M059J (cell line): ENCODE measurements at places on chromosomes 1 and 21. TPM values are rescaled to one million over a fixed set of nuclear protein-coding genes. Genes with fewer than 3 reads are reported as not detected.

GRCh38 chr1:159851407-159851806 is 11.1 kb downstream of the VSIG8 start:
- no peak for DNase-seq

GRCh38 chr21:16912075-16912474 is 600.8 kb upstream of the CXADR start:
- DNase-seq, result peak; percentile 69

The PRRC2C gene
- total RNA-seq, result 39.1 and 55.9 TPM in 2 replicates

The RPF1 gene
- 80.6 and 89.7 TPM in 2 replicates for total RNA-seq

DNA sequence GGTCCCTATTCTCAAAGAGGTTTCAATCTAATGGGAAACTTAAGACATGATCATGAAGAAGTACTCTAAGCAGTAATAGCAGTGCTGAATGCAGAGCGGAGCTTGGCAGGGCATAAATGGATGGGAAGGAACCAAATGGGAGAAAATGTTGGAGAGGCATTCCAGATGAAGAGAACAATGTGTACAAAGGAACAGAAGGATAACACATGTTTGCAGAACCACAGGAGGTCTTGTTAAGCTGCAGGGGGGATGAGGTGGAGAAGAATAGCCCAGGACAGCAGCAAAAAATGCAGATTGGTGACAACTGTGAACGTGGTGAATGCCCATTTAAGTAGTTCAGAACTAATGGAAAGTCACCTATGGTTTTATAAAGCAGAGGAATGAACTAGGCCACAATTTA is 99.1 kb downstream of the ASTN1 start:
- DNase-seq, result no peak

DNA sequence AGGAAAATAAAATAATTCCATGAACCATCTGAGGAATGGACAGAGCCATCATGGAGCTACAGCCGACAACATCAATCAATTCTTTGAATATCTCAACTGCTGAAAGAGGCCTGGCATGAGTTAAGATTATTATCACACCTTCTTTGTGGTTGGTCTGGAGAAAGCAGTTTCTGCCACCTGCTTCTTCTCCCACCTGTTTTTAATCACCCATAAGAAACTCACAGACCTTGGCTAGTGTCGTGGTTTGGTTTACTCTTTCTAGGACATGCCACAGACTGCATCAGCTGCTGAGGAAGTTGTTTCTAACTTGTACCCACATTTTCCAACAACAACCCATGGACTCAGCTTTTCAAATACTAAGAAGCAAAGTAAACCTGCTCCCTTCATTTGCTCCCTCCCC is 65.6 kb downstream of the NTPCR start:
- DNase-seq, result no peak

The ARHGEF16 gene
- total RNA-seq, result 0.59 and 3.0 TPM in 2 replicates

- DNase-seq, result peak; percentile 77
Observed at GRCh38 chr21:37365517-37366481, 774 bp upstream of the DYRK1A start.

DNA sequence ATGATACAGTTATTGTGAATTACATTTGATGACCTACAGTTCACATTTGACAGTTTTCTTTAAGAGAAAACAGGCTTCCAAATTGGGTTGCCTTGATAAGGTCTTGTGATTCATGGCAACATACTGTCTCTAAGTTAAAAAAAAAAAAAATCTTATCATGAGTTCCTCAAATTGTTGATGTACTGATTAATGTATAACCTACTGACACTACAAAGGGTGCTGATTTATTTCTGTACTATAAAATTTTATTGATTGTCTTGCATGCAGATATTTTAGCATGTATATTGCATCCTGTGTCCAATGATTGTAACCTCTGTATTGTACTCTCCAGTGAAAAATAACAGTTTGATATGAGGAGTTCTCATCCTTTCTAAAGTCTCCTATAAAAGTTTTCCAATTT is 197.3 kb upstream of the IVNS1ABP start:
- DNase-seq, result no peak

DNA sequence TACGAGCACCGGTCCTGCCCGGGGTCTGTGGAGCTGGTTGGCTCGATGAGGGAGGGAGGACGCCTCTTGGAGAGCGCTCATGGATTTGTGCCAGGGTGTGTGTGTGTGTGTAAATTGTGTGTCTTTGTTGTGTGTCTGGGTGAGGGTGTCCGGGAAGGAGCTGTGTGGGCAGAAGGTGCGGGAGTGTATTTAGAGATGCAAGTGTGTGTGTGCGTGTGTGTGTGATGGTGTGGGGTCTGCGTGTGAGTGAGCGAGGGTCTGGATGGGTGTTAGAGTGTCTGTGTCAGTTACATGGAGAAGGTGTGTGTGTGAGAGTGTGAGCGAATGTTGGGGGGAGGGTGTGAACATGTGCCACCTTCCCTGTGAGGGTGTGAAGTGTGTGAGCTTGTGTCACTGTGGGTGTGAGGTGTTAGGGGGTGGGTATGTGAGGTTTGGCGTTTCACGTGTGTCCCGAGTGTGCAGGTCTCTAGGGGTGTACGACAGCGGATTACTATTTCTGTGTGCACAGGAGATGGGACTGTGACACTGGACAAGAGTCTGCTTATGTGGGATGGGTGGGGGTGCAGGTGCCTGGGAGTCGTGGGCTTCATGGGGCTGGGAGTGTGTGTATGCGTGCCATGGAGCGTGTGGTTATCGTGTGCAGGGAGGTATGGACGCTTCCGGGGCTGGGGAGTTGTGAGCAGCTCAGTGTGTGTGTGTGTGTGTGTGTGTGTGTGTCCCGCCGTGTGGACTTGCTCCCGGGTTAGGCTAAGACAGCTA is 880 bp downstream of the IGSF21 start:
- no peak for DNase-seq

The CRYAA gene
- not detected in 2 replicates for total RNA-seq

DNA sequence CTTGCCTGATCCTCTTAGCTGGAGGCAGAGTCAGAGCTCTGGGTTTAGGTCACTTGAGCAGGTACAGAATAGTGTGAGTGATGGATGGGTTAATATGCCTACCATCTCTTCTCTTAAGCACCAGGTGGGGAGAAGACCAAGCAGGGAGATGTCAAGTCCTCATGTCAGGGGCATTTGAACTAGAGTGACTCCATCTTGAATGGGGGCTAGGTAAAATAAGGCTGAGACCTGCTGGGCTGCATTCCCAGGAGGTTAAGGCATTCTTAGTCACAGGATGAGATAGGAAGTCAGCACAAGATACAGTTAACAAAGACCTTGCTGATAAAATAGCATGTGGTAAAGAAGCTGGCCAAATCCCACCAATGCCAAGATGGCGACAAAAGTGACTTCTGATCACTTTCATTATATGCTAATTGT is 77.4 kb upstream of the BTG3 start:
- DNase-seq, result peak; percentile 13

DNA sequence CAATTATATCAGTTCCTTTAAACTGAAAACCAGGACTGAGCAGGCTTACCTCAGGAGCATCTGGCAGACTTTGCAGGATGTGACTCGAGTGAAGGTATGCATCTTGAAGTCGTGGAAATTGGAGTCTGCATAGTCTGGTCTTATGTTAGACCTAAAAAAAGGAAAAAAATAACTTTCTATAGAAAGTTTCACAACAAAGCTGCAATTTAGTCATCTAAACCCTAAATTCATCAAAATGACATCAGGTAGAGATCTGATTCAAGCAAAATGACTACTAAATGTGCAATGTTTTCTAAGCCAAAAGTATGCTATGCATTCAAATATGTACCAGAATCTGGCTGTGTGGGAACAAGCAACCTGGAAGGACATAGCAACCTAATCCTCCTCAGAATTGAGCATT is 260.1 kb downstream of the VAV3 start:
- DNase-seq, result peak; percentile 56

DNA sequence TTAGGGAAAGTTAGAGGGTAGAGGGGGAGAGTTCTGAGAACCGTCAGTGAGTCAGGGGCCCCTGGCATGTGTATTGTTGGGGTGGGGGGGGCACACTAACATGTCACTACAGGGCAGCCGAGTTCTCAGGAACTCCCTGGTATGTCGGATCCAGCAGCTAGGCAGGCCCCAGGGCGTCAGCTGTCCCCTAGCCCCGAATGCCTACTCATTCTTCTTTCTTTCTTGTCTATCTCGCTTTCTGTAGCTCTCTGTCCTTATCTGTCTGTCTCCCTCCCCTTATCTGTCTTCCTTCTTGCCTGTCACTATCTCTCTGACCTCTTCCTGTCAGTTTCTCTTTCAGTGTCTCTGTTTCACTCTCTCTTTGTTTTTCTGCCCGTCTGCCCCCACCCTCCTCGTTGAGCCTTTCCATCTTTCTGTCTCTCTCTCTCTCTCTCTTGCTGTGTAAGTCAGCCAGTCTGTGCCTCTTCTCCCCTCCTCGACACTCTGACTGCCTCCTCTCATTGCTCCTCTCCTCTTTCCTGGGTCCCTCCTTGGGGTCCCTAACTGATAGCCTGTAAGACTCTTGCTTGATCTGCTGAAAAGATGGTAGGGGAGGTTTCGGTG is 2.4 kb downstream of the NTRK1 start:
- DNase-seq, result no peak

GRCh38 chr1:110524311-110525248 is 5.6 kb upstream of the KCNA10 start:
- peak; percentile 23 for DNase-seq

DNA sequence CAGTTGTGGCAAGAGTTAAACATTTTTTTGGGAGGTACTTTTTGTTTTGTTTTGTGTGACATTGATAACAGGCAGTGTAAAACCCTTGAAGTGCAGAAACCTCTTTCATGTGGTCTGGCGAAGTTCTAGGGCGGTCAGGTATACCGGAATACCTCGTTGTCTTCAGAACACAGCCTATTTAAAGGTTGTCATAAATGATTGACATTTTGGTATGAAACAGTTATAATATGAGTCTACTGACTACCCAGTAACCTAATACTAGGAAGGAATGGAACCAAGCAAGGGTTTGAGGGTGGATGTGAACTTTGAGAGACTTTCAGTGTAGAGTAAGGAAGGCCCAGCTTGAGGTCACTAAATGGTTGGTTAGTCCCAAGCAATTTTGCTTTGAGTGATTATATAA is 40.5 kb downstream of the PATJ start:
- DNase-seq, result no peak

The DPH5 gene
- 27.4 and 30.3 TPM in 2 replicates for total RNA-seq

The NMNAT2 gene
- 8.2 and 25.2 TPM in 2 replicates for total RNA-seq

DNA sequence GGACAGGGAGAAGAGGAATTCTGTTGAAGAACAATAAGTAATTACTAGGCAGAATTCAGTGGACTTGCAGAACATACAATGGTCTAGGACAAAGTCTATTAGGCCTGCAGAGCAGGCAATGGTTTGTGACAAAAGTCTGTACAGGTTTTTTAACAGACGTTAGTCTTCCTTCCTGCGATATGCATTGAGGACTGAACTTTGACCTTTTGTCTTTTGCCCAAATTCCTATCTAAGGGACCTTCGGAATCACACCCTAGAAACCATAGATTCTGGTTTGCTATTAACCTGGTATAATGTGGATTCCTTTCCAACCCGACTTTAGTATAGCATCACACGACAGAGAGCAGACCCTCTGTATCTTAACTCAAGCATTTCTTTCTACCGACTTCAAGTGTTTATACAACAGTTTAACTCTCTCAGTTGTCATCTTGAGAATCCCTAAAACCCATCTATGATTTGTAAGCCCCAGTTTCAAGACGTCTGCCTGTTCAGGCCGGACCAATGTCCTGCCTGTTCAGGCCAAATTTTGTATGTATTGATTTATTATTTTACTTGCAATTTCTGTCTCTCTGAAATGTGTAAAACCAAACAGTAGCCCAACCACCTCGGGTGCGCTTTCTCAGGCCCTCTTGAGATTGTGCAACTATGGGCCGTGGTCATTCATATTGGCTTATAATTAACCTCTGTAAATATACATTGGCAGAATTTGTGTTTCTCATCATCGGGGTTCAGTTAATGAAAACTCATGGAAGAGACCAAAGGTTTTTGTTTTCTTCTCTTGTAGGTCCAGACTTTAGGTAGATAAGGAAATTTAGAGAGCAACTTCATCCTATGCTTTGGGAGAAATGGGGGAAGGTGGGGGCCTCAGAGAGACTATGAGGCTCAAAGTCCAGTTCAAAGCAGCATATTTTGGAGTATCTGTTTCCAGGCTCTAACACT is 76.9 kb upstream of the TNFSF18 start:
- no peak for DNase-seq

- DNase-seq, result no peak
Observed at GRCh38 chr1:31672986-31673385, 28.3 kb upstream of the PEF1 start.

DNA sequence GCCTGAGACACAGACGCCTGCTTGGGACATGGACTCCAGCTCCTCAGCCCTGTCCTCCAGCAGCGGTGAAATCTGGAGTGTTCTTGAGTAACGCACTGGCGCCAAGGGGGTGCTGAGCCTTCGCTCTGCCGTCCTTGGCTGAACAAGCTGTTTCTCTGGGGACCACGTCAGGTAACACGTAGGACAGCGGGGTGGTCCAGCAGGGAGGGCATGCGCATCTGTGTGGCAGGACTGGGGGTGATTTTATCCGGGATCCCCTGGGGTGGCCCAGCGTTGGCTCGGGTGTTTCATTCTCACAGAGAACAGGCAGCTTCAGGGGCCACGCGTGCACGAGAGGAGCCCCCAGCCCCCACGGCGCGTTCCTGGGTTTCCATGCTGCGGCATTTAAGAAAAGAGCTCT is 61.2 kb downstream of the AGPAT3 start:
- DNase-seq, result no peak

GRCh38 chr21:28554660-28555475 is 437.8 kb downstream of the LTN1 start:
- DNase-seq, result peak; percentile 81

DNA sequence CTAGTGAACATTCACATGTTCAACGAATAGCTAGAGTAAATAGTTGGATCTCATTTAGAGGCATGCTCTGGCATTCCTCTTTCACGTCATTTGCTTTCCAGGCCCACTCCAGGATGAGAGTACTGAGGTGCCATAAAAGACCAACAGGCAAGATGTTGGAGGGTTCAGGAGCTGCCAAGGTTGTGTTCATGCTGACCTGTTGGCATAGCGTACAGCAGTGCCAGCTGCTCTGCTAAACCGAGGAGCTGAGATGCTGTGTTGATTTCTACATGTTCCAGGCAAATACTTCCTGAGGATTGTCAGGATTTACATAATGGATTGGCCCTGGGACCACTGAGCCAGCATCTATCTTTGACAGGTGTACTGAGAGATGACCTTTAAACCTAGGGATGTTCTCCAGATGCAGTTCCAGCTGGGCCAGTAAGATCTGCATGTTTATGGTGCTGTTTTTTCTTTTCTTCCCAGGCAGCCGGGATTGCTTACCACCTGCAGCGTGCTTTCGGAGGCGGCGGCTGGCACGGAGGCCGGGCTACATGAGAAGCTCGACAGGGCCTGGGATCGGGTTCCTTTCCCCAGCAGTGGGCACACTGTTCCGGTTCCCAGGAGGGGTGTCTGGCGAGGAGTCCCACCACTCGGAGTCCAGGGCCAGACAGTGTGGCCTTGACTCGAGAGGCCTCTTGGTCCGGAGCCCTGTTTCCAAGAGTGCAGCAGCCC is 66.9 kb downstream of the DISC1 start:
- no peak for DNase-seq

The MAP3K21 gene
- 3.6 and 7.9 TPM in 2 replicates for total RNA-seq

The EFNA3 gene
- 0.59 and 2.9 TPM in 2 replicates for total RNA-seq

DNA sequence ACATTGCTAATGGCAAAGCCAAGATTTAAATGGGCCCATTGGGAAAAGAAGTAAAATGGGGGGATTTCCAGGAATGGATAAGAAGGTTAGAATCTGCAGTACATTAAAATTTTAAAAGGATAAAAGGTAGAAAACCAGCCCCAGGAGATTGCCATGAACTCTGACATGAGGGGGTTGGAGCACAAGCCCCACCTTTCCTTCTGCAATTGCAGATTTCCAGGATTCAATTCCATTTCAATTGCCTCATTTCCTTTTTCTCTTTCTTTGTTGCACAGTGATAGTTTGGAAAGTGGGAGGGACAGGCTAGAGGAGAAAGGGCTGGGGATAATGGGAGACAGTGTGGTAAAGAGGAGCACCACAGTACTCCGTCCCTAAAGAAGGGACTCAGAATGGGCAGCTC is 238.5 kb upstream of the RAB4A start:
- no peak for DNase-seq

- DNase-seq, result no peak
Observed at GRCh38 chr1:160607672-160608032, 28.4 kb upstream of the CD84 start.
